ENCODE measurements at places on chromosomes 11 and 22. TPM values are rescaled to one million over a fixed set of nuclear protein-coding genes. Genes with fewer than 3 reads are reported as not detected.

Gene TRIM48
- total RNA-seq, result not detected

Gene OR56A1
- not detected for total RNA-seq

Gene TRIM64C
- total RNA-seq, result not detected

Gene IZUMO1R
- not detected for total RNA-seq

Gene FHIP1B
- total RNA-seq, result 5.9 TPM

Gene ARHGAP42
- 7.3 TPM for total RNA-seq

Gene SESN3
- 10.0 TPM for total RNA-seq

Gene MIAT
- total RNA-seq, result 0.54 TPM

Gene RTN4R
- total RNA-seq, result 0.28 TPM

Gene XKR3
- not detected for total RNA-seq

Gene GNAZ
- total RNA-seq, result 1.9 TPM

Gene CCDC73
- not detected for total RNA-seq

Gene DDX6
- 197 TPM for total RNA-seq

Gene UPK3A
- total RNA-seq, result not detected

Gene EFCAB6
- 1.1 TPM for total RNA-seq

Gene HORMAD2
- not detected for total RNA-seq

Measured in IMR-90 (cell line).